ENCODE measurements at places on chromosomes 5 and 9. TPM values are rescaled to one million over a fixed set of nuclear protein-coding genes. Genes with fewer than 3 reads are reported as not detected.

DNA sequence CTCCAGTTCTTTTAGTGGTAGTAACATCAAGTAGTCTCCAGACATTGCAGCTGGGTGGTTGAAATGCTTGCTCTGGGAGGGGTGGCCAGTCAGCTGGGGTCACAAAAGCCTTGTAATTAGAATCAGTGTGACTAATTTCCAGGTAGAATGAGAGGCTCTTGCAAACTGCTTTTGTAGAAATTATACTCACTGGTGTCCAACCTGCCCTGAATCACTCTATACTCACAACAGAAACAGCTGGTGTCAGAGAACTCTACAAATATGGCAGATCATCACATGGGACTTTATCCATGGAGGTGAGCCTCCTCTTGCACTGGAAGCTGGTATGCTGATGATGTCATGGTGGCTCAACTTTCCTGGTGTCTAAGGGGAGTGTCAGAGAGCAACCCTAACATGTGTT is 71.3 kb downstream of the SH3TC2 start:
- DNase-seq: no peak
- H3K4me1 ChIP-seq: peaks cover 6% of the 10 kb centered on the region
- H3K27ac ChIP-seq: no peak overlapping the region
- no peaks in the 10 kb centered on the region for H3K36me3 ChIP-seq
- no peak overlapping the region for H3K4me3 ChIP-seq

The PCA3 gene
- total RNA-seq: not detected

GRCh38 chr9:95992536-95992935 is 117.0 kb downstream of the ERCC6L2 start:
- no peak for DNase-seq
- peaks cover 30% of the 10 kb centered on the region for H3K4me1 ChIP-seq
- no peak overlapping the region for H3K27ac ChIP-seq
- H3K4me3 ChIP-seq: no peak overlapping the region
- no peaks in the 10 kb centered on the region for H3K27me3 ChIP-seq
- peaks cover 38% of the 10 kb centered on the region for H3K36me3 ChIP-seq

The CER1 gene
- not detected for total RNA-seq

DNA sequence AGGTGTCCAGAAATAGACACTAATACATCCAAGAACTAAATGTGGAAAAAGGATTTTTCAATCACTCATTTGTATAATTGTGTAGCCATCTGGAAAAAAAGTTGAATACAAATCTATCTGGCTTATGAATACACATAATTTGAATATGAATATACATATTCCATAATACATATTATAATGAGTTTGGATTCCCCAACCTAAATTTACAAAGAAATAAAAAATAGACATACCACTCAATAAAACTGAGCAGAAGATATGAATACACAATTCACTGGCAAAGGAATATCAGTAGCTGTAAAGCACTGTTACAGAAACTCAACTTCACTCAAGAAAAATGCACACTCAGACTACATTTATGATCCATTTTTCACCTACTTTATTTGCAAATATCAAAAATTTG is 121.9 kb upstream of the EDIL3 start:
- H3K27ac ChIP-seq: no peak overlapping the region
- no peaks in the 10 kb centered on the region for H3K36me3 ChIP-seq
- no peak overlapping the region for H3K4me3 ChIP-seq
- H3K27me3 ChIP-seq: no peaks in the 10 kb centered on the region
- no peak for DNase-seq

Measured in activated T-helper 2 cell treated with anti-CD3 and anti-CD28 coated beads, Interferon-gamma antibody, Interleukin-2, Interleukin-4, amounts not matched to agents 10 μg/mL and 5 μg/mL and 100 μg/mL, durations not matched to agents 14 hours and 24 hours and 36 hours (primary cell).